ENCODE measurements at places on chromosomes 12 and 14. TPM values are rescaled to one million over a fixed set of nuclear protein-coding genes. Genes with fewer than 3 reads are reported as not detected.

Gene MGP
- 16.7 TPM for total RNA-seq

Gene HECTD1
- 174 TPM for total RNA-seq

Gene STXBP6
- 0.56 TPM for total RNA-seq

Gene OR10A7
- total RNA-seq, result not detected

Gene DHH
- 0.12 TPM for total RNA-seq

Gene PNP
- 76.4 TPM for total RNA-seq

Gene KRT83
- total RNA-seq, result not detected

Gene P2RX7
- total RNA-seq, result 4.1 TPM

Gene SLC16A7
- total RNA-seq, result 52.4 TPM

Gene ANKRD33
- not detected for total RNA-seq

Gene CHGA
- total RNA-seq, result 0.08 TPM

Gene OTOGL
- total RNA-seq, result 0.04 TPM

Gene MYO1H
- 1.0 TPM for total RNA-seq

Gene AQP5
- 1.3 TPM for total RNA-seq

Gene MAGOHB
- total RNA-seq, result 16.7 TPM

Gene NANOG
- 0.52 TPM for total RNA-seq

Gene SART3
- total RNA-seq, result 25.7 TPM

Gene SLC38A4
- total RNA-seq, result 2.4 TPM

Gene GALC
- 5.3 TPM for total RNA-seq

Gene OR4N2
- total RNA-seq, result not detected

Gene PTPRR
- total RNA-seq, result not detected

Gene OLR1
- total RNA-seq, result 0.24 TPM

Gene CPNE6
- not detected for total RNA-seq

Gene MEG3
- 7.4 TPM for total RNA-seq

Gene CAPS2
- 5.8 TPM for total RNA-seq

Gene RTL1
- total RNA-seq, result not detected

Gene CGRRF1
- total RNA-seq, result 9.2 TPM

Gene GLS2
- total RNA-seq, result 2.6 TPM

Gene OR4E2
- not detected for total RNA-seq

Gene FOXN4
- not detected for total RNA-seq

Gene DAO
- not detected for total RNA-seq

Gene SETD1B
- total RNA-seq, result 16.3 TPM

Gene GYS2
- total RNA-seq, result 0.68 TPM

Gene DCN
- 57.4 TPM for total RNA-seq

Gene PSME1
- 123 TPM for total RNA-seq

Gene CFAP54
- total RNA-seq, result 0.28 TPM

Gene FGF23
- total RNA-seq, result not detected
